ENCODE measurements at places on chromosomes 11 and 22.

DNA sequence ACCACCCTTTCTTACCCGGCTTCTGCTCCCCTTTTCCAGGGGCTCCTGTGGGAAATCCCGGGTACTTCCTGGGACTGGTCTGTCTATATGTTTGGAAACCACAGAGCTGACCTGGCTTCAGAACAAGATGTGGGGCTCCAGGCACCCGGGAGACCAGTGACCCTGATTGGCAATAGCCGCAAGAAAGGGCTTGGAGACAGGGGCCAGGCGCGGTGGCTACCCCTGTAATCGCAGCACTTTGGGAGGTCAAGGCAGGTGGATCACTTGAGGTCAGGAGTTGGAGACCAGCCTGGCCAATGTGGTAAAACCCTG is 3.2 kb upstream of the NEAT1 start:
- DNase-seq, result no peak

- no peak for DNase-seq
Measured at GRCh38 chr22:42805016-42805997, 51.8 kb downstream of the ARFGAP3 start.

DNA sequence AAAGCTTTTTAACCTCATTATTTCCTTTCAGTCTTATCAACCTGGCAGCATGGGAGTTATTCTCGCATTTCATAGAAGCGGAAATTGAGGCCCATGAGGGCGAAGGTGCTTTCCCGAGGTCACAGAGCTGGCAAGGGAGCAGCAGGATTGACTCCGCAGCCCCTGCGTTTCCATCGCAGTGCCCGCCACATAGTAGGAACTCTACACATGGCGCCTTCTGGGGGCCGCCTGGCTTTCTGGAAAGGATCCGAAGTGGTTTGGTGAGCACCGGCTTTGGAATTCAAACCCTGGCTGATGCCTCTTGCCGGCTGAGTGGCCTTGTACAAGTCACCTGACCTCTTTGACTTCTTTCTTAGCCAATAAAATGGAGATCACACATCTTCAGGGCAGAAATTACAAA is 93.4 kb downstream of the CEP164 start:
- DNase-seq, result no peak

- DNase-seq, result no peak
Measured at GRCh38 chr22:23122216-23122957, 19.4 kb downstream of the RSPH14 start.

- peak; percentile 42 for DNase-seq
Measured at GRCh38 chr11:22875869-22876473, 15.7 kb upstream of the CCDC179 start.

GRCh38 chr11:207863-208180 is 314 bp downstream of the RIC8A start:
- no peak for DNase-seq

- DNase-seq, result no peak
Measured at GRCh38 chr11:46721286-46721685, 2.3 kb downstream of the F2 start.

DNA sequence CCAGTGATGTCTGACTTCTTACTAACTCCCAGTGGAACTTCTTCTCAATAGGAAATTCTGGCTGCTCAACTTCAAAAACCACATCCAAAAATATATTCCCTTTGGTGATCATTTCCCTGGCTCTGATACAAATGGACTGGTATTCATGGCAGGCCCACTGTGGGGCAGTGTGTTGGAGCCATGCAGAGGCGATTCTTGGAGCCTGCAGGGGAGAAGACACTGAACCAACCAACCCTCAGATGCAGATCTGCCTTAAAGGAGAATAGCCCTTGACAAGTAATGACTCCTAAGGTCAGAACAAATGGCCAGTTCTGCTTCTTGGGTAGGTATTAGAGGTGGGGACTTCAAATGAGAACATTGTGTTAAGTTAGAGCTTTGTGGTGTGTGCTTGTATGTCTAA is 12.2 kb downstream of the OR4D9 start:
- no peak for DNase-seq

GRCh38 chr11:2980168-2980840 is 11.8 kb downstream of the NAP1L4 start:
- no peak for DNase-seq

DNA sequence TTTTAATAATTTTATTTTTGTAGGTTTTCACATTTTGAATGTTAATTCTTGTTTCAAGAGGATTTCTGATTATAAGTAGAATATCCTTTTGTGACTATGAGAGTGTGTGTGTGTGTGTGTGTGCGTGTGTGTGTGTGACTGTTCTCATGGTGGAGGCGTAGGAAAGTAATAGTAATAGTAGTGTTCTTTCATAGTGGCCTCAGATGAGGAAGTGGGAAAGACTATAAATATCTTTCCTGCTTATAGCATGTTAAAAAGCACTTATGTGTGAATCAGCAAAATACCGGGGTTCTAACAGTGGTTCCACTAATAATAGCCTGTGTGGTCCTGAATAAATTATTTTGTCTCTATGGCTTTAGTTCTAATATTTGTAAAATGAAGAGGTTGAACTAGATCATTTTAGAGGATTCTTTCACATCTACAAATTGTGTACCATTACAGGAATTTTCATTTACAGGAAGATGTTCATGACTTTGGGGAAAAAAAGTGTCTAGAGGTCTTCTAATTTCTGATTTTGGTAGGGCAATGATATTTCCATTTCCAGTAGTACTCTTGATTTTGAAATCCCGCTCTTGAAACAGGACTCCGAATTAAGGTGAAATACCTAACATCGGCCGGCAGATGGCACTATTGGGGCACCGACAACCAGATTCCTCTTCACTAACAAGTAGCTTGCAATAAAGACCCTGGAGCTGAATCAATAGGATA is 29.9 kb upstream of the OR10G7 start:
- peak; percentile 63 for DNase-seq

DNA sequence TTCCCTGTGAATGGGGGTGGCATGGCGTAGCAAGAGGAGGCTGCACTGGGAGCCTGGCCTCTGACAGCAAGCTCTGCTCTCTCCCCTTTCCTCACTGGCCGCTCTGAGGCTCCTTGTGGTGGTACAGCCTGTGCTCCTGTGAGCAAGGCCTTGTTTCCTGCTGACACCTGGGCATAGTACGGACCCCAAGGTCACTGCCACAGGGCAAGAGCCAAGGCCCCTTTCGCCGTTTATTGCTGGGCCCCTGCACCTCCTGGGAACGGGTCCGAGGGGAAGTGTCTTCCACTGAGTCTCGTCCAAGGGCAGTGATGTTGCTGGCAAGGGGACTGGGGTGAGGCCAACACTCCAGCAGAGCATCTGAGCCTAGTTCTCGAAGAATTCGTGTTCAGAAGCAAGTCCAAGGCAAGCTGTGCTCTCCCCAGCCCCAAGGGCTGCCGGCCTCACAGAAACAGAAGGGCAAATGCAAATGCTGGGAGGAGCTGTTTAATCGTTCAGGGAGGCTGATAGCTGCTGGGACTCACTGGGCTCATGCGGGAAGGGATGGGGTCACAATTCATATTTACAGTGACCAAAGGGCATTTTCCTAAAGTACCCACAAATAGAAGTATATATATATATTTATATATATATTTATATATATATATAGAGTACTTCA is 15.9 kb upstream of the TTLL12 start:
- no peak for DNase-seq

DNA sequence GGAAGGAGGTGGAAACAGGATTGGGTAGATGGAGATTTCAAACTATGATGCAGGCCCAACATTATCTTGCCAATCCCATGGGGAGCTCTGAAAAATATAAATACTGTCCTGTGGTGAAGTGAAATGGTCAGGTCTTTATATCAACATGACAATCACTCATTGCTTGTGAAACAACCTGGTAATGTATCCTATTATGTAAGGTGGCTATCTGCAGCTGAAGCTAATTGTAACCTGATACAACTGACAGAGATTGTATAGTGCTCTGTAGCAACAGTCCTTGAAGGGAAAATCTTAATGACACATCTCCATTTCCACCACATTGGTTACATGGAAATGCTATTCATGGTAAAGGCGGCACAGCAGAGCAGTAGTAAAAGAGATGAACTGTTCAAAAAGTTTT is 20.7 kb upstream of the CHORDC1 start:
- DNase-seq, result no peak

DNA sequence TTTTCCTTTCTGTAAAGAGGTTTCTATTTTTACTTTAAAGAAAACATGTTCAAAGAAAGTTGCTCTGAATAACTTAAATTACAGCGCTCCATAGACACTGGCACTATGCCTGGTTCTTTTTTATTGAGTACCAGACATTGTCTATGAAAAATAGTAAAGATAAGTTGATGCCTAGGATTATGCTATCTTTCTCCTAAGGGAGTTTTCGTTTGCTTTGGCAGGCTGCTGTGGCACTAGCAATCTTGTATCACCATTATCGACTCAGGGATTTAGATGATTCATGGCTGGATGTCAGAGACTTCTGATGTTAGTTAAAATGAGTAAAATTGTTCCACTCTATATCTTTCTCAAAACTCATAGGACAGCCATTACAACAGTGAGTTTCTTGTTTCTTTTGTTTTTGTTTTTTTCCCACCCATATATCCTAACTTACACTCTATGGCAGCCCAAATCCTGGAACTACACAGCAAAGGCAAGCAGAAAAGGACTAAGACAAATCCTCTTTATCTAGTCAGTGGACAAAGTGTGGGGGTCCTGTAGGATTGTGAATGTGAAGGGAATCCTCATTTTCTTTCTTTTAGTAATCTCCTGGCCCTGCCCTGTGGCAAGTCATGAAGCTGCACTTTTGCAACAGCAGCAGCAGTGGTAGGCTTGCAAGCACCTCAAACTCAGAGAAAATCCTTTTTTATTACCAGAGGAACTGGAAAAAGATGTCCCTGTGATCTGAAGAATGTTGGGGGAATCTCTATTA is 20.7 kb downstream of the SLN start:
- DNase-seq, result no peak

DNA sequence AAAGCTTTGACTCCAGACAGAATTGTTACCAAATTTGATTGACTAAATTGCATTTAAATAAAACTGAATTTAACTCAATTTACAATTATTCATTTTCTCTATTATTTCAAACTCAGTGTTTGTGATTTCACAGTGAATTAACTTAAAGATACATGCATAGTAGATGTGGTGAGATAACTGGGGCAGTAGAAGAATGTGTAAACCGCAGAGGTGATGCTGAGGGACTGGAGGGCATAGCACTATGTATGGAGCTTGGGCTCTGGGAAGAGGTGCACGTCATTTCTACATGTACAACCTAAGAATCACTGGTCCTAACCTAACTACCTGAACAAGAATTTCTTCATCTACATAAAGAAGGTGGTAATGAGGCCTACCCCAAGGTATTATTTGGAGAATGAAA is 13.7 kb downstream of the OR5B17 start:
- no peak for DNase-seq

GRCh38 chr11:134045799-134046635 is 22.9 kb upstream of the JAM3 start:
- no peak for DNase-seq

GRCh38 chr22:17369439-17370025 is at the start of gene CECR2:
TSS of gene CECR2 (plus strand) at chr22:17369460. CDS start at chr22:17369784, 324 bp downstream.
- no peak for DNase-seq

DNA sequence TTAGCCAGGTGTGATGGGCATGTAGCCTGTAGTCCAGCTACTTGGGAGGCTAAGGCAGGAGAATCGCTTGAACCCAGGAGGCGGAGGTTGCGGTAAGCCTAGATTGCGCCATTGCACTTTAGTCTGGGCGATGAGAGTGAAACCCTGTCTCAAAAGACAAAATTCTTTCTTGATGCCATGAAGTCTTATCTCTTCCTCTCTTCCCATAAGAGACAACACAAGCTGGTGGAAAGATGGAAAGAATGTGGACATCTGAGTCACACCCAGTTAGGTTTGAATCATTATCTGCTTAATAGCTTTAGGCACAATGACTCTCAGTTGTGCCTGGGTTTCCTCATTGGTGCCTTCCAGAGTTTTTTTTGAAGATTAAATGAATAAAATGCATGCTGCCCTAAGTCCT is 35.3 kb downstream of the KREMEN1 start:
- no peak for DNase-seq

DNA sequence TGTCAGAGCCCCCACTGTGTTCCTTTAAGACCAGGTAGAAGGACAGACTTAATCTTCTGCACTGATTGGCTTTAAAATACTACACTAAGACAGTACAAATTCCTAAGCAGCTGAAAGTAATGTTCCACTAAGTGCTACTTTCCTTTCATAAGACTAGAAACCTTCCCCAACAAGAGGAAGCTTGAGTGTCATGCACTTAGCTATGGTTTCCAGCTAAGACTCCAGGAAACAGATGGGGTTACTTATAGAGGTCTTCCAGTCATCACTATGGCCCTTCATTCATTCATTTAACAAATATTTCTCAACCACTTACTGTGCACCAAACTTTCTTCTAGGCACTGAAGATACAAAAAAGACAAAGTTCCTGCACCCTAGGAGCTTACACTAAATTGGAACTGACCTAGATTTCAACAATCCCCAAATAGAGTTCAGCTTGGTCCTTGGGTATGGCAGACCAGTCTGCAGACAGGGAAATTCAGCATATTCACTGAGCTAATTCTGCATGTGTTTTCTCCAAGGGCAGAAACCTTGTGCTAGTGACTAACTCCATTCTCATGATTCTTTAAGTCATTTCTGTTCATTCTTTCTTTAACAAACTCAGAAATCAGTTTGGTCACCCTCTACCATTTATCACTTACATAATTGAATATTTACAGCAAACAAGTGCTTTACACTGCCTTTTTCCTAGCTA is 178.4 kb upstream of the MTNR1B start:
- DNase-seq, result no peak

- no peak for DNase-seq
Measured at GRCh38 chr11:16982809-16983208, 31.4 kb downstream of the PLEKHA7 start.

DNA sequence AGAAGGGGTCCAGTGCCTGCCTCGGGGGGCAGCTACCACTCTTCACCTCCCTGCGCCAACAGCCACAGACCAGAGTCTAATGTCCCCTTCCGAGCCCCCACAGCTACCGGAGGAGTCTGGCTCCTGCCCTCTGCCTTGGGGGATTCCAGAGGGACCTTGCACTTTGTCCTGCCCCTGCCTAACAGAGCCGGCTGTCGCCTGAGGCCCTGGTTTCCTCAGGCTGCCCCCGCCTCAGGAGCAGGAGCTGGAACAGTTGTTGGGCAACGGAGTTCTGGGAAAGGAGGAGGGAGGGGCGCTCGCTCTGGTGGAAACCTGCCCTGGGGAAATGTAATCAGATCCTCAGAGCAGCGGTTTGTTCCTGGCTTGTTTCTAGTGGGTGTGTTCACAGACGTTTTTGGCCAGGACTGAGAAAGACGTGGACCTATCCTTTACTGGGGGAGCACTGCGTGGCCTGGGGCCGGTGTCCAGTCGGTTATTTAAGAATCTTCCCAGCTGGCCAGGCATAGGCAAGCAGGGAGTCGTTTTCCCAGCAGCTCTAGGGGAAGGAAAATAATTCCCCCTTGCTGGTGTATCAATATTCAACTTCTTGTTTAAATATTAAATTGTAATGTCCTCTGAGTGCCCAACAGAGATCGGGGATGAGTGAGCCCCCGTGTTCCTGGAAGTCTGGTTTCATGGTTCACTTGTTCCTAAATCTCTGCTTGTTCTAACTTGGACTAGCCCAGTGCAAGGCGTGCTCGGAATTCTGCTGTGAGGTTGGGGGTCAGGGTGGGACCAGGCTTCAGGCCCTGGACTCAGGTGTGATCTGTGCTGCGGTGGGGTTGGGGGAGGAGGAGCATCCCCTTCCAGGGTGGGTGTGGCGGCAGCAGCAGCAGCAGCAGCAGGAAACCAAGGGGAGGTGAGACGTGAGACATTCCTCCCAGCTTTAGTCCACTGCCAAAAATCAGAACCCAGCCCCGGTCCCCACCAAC is 32.1 kb downstream of the A4GALT start:
- no peak for DNase-seq

All from activated T-cell treated with anti-CD3 and anti-CD28 coated beads for 1 hour (primary cell).